NCI-H146 (cell line): ENCODE measurements at places on chromosomes 4 and X.

DNA sequence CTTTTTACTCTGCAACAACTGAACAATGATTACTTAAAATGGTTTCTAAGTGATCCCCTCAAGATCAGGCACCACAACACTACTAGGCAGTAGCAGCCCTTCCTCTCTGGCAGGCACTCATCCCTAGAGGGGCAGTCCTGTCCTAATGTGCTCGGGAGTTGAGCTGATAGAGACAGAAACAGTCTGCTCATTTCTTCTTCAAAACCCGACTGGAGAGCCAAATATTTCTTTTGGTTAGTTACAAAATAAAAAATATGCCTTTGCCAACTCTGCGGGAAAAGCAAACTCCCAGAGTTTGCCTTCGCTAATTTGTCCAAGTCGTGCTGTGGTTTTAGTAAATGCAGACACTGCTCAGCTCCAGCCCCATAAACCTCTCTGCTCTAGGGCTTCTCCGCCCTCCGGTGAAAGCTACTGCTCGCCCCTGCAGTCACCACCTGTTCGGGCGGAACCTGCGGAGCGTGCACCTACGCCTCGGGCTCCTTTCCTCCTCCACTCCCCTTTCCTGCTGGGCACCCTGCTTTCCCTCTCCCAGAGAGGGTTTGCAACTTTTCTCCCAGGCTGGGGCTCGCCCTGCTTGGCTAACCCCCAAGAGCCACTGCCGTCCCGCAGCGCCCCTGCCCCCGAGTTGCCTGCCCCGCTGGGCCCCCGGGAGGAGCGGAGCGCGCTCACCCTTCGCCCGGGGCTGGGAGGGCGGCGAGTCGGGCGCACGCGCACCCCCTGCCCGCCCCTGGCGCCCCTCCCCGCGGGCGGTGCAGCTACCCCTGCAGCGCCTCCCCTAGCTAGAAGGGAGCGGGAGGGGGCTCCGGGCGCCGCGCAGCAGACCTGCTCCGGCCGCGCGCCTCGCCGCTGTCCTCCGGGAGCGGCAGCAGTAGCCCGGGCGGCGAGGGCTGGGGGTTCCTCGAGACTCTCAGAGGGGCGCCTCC lies at the start of gene NPNT:
NPNT (plus strand) TSS at position 812 of the 923 bp plus-strand sequence. CDS start 182 bp downstream, outside the sequence.
- DNase-seq = peak; percentile 82

DNA sequence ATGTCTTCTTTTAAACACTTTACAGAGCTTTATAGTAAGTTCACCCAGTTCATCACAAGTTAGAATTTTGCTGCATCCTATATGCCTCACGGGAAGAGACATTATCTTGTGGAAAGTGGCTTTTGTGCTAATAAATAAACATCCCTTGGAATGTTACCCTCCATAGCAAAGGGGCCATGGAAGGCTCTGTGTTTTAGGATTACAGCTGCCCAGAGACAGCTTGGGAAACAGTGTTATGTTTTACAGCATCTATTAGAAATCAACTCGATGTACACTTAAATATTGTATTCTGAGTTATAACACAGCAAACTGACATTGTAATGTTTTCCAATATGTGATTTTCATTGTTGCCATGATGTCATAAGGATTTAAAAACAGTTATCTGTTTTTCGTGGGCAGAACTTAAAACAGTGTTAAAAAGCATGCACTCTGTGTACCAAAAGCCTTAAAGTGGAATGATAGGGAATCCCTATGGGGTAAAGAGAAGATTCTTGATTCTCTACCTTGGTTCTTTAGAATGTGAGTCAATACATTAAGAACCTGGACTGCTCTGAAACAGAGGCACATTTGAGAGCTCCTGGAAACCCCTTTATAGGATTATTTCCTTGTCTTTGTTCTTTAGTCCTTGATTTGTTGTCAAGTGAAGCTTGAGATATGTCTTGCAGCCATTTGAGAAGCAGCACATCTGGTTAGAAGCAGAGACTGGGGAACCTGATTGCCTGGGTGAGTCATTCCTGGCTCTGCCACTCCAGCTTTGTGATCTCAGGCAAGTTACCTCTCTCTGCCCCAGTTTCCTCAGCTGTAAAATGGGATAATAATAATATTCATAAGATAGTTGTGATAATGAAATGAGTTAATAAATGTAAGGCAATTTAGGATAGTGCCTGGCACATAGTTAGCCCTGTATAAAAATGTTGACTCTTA lies 41.6 kb downstream of the ARHGAP10 start:
- no peak for DNase-seq

- peak; percentile 47 for DNase-seq
Observed at GRCh38 chrX:13341491-13342101, 21.7 kb upstream of the ATXN3L start.

- DNase-seq = no peak
Observed at GRCh38 chr4:72457158-72457557, 111.9 kb downstream of the ADAMTS3 start.

- peak; percentile 35 for DNase-seq
Observed at GRCh38 chrX:17376431-17377077, 1.6 kb downstream of the NHS start.

DNA sequence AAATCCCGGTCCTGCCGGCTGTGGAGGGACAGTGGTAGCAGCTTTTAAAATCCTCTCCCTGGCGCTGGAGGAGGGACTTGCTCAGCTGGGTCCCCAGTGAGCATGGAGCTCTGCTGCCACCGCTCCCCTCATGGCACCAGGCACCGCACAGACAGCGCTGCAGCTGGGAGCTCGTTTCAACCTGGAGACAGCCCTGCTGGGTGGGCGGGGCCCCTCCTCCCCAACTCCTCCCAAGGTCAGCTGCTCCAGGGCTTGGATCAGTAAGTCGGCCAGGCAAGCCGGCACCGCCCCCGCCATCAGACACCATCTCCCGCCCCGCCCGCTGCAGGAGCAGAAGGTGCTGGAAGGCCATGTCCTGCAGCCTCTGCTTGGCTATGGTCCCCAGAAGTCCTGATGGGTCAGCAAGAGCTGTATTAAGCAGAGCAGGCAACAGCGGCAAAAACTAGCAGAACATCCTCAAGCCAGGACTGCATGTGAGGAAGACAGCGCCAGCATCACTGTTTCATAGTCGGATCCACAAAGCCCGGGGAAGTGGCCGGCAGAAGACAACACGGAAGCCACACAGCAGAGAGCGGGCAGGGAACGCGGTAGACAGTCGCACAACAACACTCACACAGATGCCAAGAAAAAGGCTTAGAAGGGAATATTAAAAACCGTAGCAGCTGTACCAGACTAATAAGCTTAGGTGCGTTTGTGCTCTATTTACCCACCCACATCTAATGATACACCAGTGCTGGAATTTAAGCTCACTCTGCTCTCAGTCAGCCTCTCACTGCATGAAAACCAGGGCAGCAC lies 16.2 kb downstream of the ZFYVE28 start:
- peak; percentile 81 for DNase-seq

- DNase-seq = no peak
Observed at GRCh38 chrX:130114141-130114588, 3.9 kb upstream of the ELF4 start.

GRCh38 chrX:13080128-13080795 lies 35.8 kb upstream of the FAM9C start:
- no peak for DNase-seq

- no peak for DNase-seq
Observed at GRCh38 chr4:184792950-184793555, 32.7 kb downstream of the ACSL1 start.

DNA sequence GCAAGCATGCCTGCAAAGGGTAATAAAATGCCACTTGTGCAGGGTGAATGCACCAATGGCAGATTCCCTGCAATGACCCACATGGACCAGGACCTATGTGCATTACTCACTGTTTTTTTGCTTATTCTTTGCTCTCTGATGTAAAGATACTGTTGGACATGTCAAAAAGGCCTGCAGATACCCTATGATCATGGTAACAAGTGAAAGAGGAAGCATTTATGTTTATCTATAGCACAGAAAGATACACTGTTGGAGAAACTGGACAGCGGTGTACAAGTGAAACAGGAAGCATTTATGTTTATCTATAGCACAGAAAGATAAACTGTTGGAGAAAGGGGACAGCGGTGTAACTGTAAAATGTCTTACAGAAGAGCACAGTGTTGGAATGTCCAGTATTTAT lies 127.5 kb downstream of the PAPSS1 start:
- DNase-seq = no peak

GRCh38 chr4:181597766-181598165 lies 645.4 kb upstream of the TENM3 start:
- DNase-seq = peak; percentile 78

DNA sequence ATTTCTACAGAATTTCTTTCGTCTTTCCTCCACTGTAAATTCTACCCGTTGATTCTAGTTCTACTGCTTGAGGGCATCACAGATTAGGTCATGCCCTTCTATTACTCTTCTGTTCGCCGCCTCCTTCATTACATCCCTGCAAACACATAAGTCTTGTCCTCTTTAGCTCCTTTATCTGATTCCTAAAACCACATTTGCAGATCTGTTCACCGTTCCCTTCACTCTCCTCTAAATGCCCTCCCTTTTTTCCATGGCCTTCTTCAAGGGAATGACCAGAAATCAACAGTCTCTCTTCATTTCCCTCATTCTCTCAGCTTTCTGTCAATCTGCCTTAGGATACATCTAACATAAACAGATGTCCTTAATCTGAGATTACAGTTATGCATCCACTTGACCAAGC lies 43.1 kb downstream of the BTC start:
- no peak for DNase-seq

- no peak for DNase-seq
Observed at GRCh38 chr4:173520921-173521466, 9.0 kb downstream of the HAND2 start.

- no peak for DNase-seq
Observed at GRCh38 chrX:30343206-30343605, 34.0 kb upstream of the NR0B1 start.

DNA sequence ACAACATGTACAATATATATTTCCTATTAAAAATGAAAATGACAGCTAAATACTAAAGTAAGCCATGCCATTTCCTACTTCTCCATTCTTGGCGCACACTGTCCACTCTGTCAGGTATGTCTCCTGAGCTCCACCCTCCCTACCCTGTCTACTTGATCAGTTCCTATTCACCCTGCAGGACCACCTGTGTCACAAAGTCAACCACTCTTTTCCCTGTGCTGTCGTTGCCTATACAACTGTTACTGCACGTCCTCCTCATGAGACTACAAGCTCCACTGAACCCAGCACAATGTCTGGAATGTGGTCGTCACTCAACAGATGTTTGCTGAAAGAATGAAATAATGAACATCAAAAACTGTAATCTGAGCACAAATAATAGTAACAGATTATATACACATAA lies 54.9 kb downstream of the SLC9A7 start:
- DNase-seq = no peak

DNA sequence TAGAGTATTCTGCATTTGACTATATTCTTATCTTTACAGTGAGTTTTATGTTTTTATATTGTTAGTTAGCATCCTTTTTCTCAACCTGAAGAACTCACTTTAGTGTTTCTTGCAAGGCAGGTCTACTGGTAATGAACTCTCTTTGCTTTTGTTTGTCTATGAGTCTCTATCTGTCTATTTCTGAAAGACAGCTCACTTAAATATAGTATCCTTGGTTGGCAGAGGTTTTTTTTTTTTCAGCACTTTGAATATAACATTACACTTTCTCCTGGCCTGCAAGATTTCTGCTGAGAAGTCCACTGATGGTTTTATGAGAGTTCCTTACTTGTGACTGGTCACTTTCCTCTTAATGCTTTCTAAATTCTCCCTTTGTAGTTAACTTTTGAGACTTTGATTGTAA lies 32.8 kb upstream of the C4orf54 start:
- DNase-seq = no peak

- DNase-seq = no peak
Observed at GRCh38 chr4:54499308-54500074, 158.3 kb upstream of the KIT start.

GRCh38 chrX:19956923-19957322 lies 33.9 kb downstream of the BCLAF3 start:
- DNase-seq = no peak

GRCh38 chrX:154354013-154354412 lies 20.4 kb downstream of the FLNA start:
- DNase-seq = no peak

DNA sequence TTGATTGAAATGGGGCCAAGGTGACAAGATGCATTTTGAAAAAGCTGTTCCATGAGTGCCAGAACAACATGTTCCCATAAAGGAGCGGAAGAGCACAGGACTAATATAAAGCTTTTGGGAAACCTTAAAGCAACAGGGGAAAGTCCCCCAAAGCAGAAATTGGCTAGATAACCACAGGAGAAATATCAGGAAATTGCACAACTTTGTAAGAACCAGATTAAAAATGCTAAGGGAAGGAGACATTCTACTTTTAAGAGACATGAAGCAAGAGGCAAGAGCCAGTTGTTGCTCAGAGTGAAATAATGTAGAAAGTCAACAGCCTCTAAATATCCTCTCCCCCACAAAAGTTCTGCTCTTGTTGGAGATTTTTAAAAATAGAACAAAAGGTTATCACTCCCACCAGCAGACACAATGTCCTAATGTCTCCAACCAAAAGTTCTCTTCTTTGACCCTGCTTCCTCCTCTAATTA lies 85.2 kb upstream of the LNX1 start:
- no peak for DNase-seq

GRCh38 chrX:123964156-123964834 lies 2.8 kb downstream of the STAG2 start:
- no peak for DNase-seq

DNA sequence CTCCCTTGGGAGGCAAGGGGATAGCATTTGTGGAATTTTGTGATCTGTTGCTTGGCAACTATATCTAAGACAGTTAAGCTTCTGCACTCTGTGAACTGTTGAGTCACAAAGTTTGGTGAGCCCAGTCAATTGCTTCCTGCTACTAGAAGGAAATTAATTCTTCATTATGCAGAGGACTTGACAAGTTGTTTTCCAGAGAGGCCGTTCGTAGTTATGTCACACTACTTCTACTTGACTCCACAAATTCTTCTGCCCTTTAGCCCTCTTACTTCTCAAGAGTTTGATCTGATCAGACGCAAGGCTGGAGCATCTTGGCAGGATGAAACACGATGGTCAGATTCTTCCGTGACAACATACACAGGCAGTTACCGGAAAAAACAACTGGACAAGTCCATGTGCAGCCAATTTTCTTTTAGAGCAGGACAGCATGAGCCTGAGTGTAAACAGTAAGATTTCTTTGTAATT lies at the start of gene C4orf51:
C4orf51 (plus strand) TSS at position 156 of the 465 bp plus-strand sequence; CDS start at position 214, 58 bp downstream.
- DNase-seq = peak; percentile 70

DNA sequence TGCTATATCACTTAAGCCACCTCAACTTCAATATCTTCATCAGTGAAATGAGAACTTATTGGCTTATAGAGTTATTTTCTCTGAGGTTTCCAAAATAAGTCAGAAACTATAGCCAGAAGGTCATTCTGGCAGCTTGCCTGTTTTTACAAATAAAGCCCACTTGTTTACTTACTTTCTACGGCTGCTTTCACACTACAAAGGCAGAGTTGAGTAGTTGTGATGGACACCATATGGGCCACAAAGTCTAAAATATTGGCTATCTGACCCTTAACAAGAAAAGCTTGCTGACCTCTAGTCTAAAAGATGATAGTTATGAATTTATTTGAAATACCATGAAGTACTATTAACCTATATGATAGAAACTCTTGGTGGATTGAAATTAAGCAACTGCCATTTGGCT lies 67.3 kb upstream of the ATOH1 start:
- no peak for DNase-seq

- no peak for DNase-seq
Observed at GRCh38 chr4:1093391-1094335, 19.7 kb downstream of the RNF212 start.
